Islet precursor cell (in vitro differentiated cells): ENCODE measurements at places on chromosomes 5 and 9.

DNA sequence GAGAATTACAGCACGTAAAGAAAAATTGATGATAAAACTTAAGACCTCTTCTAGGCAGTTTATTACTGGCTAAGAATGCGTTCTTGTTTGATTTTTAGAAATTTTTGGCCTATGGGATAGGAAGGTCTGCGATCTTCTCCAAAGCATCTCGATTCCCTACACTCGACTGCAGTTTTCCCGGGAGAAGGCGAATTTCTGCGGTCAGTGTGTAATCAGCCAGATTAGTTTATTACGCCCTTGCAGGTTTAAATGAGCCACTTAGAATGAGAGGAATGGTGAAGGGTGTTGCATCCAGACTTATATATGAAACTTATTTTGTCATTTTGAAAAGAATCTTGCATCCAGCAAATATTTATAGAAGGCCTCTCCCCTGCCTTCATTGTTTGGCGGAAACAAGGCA, 1.2 kb downstream of the MTAP start:
- DNase-seq: no peak

DNA sequence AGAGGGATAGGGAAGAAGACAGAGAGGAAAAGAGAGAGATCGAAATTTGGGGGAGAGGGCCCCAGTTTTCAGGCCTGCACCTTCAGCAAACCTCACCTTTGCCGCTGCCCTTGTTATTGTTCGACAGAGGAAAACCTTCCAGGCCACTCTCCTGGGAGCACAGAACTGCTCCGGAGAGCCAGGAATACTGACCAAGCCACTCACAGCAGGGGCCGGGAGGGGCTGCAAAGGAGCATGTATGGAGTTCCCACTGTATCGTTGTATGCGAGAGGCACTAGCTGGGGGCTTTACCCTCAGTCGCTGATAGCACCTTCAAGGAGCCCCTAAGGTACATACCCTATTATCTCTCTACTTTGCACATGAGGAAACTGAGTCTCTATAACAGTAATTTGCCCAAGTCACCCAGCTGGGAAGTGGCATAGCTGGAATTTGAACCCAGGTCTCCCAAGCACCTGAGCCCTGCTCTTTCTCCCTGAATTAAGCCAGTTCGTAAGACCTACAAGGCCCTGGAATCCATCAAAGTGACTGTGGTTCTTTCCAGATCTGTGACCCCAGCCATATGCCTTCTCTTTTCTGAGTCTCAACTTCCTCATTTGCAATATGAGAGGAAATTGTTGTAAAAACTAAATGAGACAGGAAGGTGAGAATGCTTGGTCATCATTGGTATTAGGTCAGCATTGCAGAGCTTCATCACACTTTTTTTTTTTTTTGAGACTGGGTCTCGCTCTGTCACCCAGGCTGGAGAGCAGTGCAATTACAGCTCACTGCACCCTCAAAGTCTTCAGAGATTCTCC, 21.0 kb upstream of the FOXE1 start:
- DNase-seq: no peak

DNA sequence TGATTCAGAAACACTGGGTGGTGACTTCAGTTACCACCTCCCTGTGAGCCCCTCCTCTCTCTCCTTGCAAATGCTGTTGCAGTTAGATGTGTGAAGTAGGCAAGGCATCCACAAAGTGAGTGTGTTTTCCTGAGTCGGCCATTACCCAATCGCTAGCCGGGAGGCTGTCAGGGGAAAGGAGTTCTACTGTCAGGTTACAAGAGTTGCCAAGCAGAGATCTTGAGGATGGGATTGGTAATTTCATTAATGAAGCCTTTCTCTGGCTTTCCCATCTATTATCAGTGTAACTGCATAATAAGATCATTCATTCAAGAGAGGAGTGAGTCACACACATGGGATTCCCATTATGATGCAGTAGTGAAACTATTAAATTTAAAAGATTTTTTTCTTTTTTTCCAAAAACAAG, 106.9 kb downstream of the GLDC start:
- no peak for DNase-seq

DNA sequence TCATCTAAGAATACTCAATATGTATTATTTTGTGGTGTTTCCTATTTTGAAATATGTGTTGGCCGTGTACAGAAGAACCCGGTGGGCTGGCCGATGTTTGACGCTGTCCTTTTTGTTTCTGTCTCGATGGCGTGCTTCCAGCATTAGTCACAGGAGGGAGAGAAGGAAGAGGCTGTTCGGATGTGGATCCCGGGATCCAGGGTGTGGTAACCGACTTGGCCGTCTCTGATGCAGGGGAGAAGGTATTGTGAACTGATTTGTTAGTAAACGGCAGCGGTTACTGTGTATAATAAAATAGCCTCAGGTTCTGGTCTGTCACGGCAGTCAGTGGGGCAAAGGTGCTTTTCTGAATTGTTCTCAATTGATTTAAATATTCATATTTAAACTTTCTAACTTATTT, 275.0 kb downstream of the ARHGEF28 start:
- DNase-seq: peak; percentile 63

GRCh38 chr9:130049431-130050210, 4.1 kb upstream of the GPR107 start:
- DNase-seq: no peak

- no peak for DNase-seq
These were observed 102.0 kb upstream of the TSLP start for GRCh38 chr5:110969502-110969901.

- DNase-seq: no peak
These were observed 5.5 kb upstream of the RASEF start for GRCh38 chr9:83068414-83068813.
